ENCODE measurements at places on chromosomes 4 and X.

DNA sequence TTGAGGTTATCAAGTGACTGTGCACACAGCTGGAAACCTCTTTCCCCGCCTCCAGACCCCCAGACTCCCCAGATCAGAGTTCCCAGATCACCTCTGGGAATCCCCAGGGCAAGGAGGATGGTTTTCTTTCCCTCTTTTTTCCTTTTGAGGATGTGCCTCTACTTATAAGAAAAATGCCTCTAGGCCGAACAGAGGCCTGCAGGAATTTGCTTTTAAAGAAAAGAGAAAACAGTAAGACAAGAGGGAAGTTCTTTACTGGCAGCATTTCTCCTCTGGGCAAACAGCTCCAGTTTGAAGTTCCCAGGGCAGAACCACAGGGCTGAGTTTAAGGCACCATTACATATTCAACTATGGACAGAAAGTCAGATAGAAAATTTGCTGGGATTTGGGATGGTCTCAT, 837.9 kb upstream of the LCORL start:
- no peak for DNase-seq

GRCh38 chr4:54659313-54659712, 1.6 kb downstream of the KIT start:
- DNase-seq, result no peak

GRCh38 chr4:62449538-62449937, 1249.4 kb downstream of the ADGRL3 start:
- DNase-seq, result no peak

DNA sequence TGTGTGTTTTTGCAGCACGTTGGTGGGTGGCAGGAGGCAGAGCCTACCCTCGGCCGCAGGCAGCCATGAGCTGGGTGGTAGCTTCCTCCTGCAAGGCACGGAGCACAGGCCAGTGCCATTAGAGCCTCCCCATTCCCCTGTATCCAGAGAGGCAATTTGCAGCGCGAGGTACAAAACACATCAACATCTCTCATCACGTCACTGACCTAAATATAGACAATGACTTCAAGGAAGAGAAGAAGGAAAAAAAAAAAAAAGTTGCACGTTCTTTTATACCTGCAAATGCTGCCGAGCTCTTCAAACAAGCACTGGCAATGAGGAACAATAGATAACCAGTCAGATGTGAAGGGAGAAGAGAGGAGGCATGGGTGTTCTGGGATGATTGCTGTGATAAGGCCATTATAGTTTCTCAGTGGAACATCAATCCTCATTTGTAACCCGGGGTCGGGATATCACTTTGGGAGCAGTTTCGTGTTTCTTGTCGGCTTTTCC, 159.9 kb downstream of the MGST2 start:
- DNase-seq, result no peak
